ENCODE measurements at places on chromosomes 1 and 21.
A peak's percentile ranks its signal among the peaks of the same experiment; 100 is the strongest.

- DNase-seq: no peak
These were observed 2.9 kb downstream of the AJAP1 start for GRCh38 chr1:4657244-4657789.

DNA sequence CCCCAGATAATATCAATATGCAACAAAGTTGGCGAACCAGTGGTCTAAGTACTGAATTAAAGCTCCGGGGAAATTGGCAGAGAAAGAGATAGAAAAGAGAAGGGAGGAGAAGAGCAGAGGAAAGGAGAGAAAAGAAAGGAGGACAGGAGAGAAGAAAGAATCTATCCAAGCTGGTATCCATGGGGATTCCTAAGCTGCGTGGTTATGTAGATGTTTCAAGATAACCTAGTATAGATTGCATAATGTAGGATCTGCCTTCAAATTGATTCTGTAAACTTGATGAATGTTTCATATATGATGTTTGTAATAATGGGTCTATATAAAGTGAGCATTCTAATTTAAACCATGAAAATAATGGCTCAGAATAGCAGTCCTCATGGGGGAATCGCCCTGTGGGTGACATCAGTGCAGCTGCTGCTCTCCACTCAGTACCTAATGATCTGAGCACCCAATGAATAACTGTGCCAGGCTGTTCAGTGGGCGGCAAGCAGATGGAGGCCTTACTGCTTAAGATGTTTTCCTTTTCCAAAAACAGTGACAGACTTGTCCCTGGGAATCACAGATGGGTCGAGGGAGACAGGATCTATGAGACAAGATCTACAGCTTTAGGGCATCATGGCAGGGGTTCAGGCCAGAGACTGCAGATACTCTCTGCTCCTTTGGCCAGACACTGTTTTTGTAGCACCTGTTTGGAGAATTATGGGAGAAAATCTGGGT lies 78.0 kb downstream of the LAMC2 start:
- no peak for DNase-seq

DNA sequence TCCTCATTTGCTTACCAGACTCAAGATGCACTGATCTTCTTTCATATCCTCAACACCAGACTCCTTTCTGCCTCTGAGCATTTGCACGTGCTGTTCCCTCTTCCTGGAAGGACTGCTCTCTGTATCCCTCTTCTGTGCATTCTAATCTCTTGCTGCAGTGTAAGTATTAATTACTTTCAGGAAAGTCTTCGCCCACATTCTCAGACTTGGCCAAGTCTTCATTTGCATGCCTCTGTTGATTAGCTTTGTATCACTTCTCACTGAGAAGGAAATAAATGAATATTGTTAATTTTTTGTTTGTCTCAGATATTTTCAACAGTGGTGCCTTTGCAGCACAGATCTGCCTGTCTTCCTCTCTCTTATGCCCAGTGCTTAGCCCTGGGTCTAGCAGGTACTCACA lies 50.3 kb upstream of the RAB3GAP2 start:
- DNase-seq: no peak

DNA sequence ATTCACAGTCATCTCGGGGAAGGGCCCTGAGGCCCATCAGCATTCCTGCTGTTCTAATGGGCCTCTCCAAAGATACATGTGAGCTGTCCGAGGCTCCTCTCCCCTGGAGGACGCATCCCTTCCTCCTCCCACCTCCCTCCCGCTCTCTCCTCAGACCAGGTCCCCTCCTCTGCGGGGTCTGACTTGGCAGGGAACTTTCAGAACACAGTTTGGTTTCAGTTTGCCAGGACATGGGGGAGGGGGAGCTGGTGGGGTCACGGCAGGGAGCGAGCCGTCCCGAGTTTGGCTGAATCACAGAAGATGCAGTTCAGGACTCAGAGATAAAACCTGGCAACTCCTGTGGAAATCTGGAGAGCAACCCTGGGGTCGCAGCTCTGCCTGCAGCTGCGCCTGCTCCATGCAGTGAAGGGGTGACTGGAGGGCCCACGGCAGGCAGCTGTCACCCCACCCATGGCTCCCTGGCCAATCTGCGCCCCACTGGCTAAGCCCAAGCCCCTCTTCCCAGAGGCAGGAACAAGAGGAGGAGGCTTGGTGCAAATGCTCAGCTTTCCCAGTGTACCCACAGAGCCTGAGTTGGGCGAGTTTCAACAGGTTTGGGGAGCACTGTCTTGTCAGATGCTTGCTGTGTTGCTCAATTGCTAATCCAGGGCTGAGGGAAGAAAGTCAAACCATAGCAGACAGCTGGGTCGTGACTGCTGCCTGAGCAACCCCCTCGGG lies 5.7 kb downstream of the WNT4 start:
- DNase-seq: peak; percentile 89

- DNase-seq: no peak
These were observed 278.0 kb downstream of the HLX start for GRCh38 chr1:221157026-221157761.

GRCh38 chr1:116115476-116116439 lies 4.6 kb downstream of the MAB21L3 start:
- peak; percentile 43 for DNase-seq

- DNase-seq: no peak
These were observed 27.6 kb downstream of the WNT4 start for GRCh38 chr1:22115286-22115685.

DNA sequence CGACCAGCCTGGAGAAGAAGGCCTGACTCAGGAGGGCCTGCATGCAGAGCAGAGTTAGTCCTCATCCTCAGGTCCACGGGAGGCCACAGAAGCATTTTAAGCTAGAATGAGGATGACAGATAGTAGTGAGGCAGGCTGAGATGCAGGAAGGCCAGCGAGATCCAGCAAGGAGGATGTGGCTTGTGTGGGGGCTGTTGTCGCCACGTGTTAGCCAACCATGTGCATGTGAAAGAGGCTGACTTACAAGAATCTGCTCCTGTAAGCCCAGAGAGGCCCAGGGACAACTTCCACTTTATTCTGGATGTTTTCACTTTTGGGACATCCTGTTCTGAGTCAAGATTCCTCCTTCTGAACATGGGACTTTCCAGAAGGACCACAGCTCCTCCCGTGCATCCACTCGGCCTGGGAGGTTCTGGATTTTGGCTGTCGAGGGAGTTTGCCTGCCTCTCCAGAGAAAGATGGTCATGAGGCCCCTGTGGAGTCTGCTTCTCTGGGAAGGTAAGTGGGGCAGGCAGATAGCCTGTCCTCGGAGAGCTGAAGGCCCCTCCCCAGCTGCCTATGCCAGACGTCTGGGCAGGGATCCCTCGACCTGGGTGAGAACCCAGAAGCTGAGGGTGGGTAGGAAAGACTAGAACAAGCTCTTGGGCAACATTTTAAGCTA lies at the start of gene SLAMF8:
SLAMF8 (plus strand) TSS at position 433 of the 661 bp plus-strand sequence; CDS start at position 459, 26 bp downstream.
- DNase-seq: no peak

DNA sequence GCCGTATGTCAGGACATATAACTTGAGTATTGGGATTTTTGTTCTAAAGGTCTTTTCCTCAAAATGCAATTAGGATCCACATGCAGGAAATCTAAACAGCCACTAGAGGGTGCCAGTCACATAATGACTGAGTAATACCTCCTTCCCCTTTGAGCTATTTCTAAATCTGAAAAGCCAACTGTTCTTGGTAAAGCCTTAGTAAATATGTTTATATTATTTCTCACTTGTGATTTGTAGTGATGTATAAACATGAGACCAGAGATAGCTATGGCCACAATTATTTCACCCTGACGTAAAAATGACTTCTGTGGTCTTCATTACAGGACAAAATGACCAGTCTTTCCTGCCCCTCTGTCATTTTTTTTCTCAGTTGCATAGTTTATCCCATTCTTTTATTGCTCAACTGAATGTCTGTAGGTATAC lies 41.0 kb upstream of the DR1 start:
- peak; percentile 80 for DNase-seq

DNA sequence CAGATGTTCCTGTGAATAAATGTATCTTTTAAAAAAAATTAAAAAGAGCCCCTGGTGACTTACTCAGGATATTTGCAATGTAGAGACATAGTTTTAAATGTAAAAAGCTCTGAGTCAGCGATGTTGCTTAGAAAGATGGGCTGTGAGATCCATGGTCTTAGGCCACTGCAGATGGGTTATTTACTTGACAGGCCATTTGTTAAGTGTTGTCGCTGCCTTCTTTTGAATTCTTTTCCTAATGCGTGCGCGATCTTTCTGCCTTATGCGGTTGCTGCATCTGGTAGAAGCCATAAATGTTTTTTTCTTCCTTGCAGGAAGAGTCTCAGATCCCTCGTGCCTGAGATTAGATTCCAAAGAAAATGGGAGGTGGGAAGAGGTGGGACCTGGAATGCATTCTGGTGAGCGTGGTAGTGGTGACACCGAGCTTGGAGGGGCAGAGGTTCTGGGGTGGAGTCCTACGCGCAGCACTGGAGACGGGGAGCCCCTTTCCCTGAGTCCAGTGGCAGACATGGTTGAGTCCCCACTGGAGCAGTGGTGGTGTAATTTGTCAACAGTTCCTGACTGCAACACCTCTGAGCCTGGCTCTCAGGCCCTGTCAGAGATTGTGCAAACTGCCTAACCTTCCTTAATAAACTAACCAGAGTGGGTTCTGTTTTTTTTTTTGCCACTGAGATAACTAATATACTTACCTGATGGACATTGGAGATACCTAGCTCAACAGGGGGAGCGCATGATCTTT lies 197.2 kb downstream of the HHAT start:
- no peak for DNase-seq

DNA sequence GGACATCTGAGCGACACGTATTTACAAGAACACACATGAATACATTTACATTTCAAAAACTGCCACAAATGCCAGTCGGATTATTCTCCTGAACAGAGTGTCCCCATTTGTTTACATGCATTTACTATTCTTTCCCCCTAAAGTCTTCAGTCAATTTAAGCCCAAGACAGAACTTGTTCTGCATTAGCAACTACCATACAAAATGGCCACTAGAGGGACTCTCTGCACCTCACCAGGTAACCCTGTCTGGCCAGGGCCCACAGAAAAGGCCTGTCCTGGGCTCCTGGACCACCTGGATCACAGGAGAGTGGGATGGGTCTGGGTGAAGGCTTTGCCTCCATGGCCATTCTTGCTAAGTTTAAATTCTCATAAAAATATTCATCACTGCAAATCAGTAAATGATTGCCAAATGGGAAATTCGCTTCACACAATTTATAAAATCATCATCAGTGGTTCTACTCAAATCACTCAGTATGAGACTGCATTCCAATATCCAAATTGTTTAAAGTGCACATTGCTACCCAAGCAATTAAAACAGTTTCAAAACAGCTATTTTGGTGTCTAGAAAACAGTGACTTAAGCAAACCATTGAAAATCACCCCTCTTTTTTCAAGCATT lies 12.5 kb upstream of the GUCA2A start:
- DNase-seq: peak; percentile 57

- DNase-seq: no peak
These were observed 10.5 kb upstream of the KDF1 start for GRCh38 chr1:26970810-26971209.

GRCh38 chr1:19353596-19353995 lies 41.5 kb downstream of the SLC66A1 start:
- no peak for DNase-seq

DNA sequence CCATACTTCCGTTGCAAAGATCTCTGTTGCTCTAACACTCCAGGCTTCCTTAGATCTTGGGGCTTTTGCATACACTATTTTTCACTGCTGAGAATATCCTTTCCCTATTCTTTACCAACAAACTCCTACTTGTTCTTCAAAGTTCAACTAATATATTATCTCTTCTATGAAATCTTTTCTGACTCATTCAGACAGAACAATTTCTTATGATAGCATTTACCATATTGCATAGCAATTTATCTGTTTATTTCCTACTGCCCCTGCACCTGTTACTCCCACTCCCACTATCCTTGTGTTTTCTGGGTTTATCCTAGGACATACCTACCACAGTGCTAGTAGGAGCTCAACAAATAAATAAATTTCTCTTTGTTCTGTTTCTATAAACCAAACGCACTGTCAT lies 11.0 kb downstream of the GADD45A start:
- no peak for DNase-seq

Measured in MCF 10A (cell line).